ENCODE measurements at places on chromosomes 11 and 22.

DNA sequence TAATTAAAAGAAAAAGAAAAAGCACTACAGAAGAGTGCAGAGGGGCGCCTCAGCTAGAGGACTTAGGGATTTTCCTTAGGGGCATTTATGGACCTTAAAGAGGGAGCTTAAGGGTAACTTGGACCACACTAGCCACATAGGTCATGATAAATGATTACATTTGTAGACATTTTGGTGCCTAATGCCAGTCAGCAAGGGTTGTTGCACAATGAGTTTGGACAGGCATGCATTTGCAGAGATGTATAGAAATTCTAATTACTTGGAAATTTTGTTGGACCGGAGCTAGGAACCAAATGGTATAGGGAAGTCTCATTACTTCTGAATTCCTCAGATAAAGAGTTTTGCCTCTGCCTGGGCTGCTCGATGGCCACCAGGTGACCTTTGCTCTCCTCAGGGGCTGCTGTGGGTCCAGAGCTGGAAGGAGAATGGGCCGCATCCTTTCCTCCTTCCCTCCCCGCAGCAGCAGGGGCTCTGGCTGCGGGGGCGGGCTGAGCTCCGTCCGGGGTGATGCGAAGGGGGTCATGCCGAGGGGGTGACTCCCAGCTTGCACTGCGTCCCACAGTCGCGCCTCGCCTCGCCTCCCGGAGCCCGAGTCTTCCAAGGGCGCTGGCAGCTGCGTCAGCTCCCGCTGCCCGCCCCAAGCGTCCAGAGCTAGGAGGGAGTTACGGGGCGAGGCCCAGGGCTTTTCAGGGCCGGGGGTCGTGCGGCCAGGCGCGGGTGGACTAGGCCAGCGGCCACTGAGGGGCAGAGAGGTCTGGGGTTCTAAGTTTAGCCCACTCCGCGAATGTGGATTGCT lies 20.3 kb upstream of the MALAT1 start:
- peak; percentile 93 for DNase-seq

GRCh38 chr11:40178470-40178869 lies 1281.0 kb downstream of the LRRC4C start:
- no peak for DNase-seq

- DNase-seq = no peak
These were observed 101.0 kb upstream of the PARVA start for GRCh38 chr11:12276356-12276755.

- no peak for DNase-seq
These were observed 181.1 kb upstream of the NECTIN1 start for GRCh38 chr11:119910051-119910450.

DNA sequence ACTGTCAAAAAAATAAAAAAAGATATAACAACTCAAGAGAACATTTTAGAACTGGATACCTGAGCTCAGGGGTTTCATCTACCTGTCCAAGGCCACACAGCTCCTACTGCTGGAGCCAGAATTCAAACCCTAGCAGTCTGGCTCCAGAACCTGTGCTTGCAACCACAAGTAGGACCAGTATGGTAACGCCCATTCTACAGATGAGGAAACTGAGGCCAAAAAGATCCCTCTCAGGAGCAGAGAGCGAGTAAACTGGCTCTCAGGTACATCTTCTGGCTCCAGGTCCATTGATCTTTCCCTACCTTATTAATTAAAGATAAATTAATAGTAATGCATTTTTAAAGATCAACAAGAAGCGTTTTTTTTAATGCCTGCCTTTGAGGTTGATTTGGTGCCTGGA lies 19.2 kb downstream of the P2RX3 start:
- no peak for DNase-seq

- no peak for DNase-seq
These were observed 5.2 kb downstream of the TAF1D start for GRCh38 chr11:93736129-93736528.

GRCh38 chr11:88202498-88202897 lies 27.3 kb upstream of the RAB38 start:
- DNase-seq = no peak

- no peak for DNase-seq
These were observed 69.2 kb upstream of the PRR5 start for GRCh38 chr22:44632541-44633396.

DNA sequence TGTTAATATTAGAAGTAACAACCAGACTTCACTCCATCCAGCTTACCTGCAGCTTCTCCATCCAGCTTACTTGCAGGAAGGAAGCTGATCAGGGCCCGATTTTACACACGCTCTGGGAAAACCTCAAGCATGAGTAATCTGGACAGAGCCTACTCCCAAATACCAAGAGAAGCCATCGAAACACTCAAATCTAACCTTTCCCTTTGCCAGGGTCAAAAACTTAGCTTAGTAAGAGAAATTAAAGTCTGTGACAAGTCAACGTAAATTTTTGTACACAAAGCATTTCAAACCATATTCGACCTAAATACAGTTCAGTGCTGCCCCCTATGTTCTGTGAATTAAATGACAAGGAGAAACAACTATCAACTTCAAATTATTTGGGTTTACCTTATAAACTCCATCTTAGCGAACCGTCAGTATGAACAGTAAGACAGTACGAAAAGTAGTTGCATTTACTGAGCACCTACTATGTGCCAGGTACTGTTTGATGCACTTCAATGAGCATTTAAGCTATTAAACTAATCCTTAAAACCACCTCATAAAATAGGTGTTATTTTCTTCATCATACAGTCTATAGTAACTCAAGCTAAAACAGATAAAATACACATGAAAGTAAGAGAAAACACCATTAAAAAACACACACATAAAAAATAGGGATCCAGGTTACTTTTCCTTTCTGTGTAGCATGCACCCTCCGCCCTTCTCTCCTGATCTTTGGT lies 36.9 kb downstream of the ARFGAP3 start:
- DNase-seq = peak; percentile 54

DNA sequence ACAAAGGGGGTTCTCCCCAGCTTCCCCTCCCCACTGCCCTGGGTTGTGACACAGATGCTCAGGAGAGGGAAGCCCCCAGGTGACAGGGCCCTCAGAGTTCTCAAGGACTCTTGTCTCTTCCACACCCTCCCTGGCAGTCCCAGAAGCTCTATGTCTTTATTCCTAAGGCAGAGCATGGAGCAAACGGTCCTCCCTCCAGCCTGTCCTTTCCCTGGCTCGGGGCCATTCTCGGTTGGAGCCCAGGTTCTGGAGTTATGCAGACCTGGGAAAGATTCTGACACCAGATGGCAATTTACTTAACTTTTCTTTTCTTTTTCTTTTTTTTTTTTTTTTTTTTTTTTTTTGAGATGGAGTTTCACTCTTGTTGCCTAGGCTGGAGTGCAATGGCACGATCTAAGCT lies 186.6 kb downstream of the CEP164 start:
- no peak for DNase-seq

GRCh38 chr11:132873841-132874240 lies 658.5 kb downstream of the OPCML start:
- DNase-seq = no peak

GRCh38 chr11:119964136-119965025 lies 173.5 kb downstream of the TRIM29 start:
- DNase-seq = peak; percentile 20

GRCh38 chr22:49930596-49931412 lies 12.4 kb downstream of the CRELD2 start:
- peak; percentile 67 for DNase-seq

GRCh38 chr11:122214567-122214966 lies 98.6 kb upstream of the BLID start:
- DNase-seq = no peak

DNA sequence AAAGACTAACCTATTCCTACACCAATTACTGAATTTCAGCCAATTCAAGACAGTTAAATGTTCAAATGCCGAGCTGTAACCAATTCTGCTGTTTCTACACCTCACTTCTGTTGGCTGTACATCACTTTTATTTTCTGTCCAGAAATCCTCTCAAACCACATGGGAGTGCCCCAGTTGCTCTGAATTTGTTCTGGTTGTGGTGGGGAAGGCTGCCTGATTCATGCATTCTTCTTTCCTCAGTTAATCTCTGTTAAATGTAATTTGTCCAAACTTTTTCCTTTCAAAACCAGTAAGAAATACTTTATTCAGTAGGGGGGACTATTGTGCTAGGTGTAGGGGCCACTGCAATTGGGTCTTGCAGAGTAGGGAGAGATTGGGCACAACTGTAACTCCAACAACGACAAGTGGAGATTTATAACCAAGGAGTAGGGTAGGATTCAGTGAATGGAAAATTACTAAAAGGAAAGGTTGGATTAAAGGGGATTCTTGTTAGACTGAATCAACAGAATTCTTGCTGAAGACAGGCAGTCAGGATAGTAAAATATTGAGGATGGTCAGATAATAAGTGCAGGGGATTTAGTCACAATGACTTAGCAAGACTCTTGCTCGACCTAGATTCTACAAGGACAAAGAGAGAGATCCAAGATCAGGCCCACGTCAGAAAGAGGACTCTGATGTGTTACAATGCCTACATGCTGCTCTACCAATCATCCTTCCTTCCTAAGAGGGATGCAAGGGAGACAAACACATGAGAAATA lies 593.5 kb upstream of the FAT3 start:
- no peak for DNase-seq

DNA sequence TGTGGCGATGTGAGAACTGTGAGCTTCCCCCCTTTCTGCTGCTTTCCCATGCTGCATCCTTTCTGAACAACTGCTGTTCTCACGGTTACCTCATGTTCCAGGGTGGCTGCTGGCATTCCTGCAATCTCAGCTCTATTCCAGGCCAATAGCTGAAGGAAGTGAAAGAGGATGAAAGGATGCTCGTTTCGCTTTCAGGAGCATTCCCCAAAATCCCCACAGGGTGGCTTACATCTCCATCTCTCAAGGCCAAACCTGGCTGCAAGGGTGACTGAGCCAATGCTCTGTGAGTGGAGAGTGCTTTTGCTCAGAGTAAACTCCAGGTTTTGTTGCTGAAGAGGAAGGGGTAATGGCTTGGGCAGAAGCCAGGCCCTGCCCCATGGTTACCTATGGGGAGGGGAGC lies 848.2 kb downstream of the BRD1 start:
- no peak for DNase-seq

DNA sequence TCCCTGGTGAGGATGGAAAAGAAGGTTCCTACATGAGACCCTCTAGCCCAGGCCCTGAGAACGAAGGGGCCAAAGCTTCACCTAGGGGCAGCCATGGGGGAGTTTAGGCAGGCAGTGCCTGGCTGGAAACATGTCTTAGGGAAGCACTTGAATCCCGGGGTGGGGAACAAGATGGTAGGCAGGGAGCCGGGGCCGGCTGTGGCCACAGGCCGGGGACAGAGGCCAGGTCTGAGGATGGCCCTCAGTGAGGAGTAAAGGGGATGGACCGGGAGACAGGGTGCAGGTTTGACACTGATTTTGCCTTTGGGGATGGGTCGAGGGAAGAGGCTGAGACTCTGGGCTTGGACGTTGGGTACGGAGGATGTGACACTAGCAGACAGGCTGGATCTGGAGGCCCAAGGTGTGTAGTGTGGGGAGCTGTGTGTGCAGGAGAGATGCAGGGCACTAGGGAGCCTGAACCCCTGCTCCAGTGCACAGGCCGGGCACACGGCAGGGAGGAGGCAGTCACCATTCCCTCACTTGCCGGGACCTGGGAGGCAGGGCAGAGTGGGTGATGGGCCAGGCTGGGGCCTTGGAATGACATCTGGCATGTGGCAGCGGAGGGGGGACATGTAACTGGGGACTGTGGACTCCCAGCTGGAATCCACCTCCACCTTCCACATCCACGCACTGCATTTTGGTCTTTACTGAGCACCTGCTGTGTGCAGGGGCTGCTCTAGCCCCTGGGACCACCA lies 6.1 kb downstream of the RTN4R start:
- no peak for DNase-seq

- no peak for DNase-seq
These were observed 7.8 kb upstream of the NOX4 start for GRCh38 chr11:89498845-89499448.

GRCh38 chr22:25942856-25943411 lies 200.9 kb downstream of the MYO18B start:
- no peak for DNase-seq

GRCh38 chr22:26564181-26564580 lies 25.8 kb downstream of the TPST2 start:
- DNase-seq = no peak

- no peak for DNase-seq
These were observed 85.1 kb downstream of the ARHGAP8 start for GRCh38 chr22:44837481-44837880.

- DNase-seq = no peak
These were observed 21.6 kb upstream of the PEX26 start for GRCh38 chr22:18056161-18056666.

DNA sequence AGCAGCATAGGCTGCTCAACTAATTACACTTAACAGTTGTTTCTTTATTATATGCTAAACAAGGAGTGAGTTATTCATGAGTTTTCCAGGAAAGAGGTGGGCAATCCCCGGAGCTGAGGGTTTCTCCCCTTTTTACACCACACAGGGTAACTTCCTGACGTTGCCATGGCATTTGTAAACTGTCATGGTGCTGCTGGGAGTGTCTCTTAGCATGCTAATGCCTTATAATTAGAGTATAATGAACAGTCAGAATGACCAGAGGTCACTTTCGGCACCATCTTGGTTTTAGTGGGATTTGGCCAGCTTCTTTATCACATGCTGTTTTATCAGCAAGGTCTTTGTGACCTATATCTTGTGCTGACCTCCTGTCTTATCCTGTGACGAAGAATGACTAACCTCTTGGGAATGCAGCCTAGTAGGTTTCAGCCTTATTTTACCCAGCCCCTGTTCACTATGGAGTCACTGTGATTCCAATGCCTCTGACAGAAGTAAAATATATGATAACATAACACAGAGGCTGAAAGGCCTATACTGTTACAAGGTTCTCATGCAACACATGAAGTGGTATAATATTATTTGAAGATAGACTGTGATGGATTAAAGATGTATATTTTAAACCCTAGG lies 41.3 kb upstream of the RDX start:
- no peak for DNase-seq

DNA sequence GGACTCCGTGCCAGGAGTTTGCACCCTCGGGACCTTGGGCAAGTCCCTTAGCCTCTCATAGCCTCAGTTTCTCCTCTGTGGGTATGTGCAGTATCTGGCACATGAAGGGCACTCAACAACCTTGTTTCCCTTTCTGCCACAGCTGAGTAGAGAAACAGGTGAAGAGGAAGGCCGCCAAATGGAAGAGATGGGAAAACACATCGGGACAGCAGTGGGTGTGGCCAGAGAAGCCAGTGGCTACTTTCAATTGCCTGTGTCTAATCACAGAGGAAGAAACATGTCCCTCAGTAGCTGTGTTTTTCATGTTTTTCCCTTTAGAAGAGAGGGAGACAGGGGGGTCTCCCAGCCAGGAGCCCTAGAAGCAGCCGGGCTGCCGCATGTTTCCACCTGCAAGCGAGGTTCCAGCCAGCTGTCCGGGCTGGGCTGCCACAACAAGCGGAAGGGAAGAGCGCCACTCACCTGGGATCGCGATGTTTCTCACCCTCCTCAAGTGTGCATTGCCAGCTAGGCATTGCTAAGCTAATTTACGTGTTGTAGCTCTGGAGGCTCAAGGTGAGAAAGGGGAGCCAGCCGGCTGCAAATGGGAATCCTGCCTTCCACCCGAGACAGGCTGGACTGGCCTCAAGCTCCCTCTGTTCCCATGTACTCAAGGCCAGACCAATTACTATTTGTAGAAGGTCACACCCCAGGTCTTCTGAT lies 16.7 kb downstream of the ASPHD2 start:
- DNase-seq = no peak

All from kidney (tissue), 22 donors.